NCI-H82 (cell line): ENCODE measurements at places on chromosomes 3 and 15.
A peak's percentile ranks its signal among the peaks of the same experiment; 100 is the strongest.

DNA sequence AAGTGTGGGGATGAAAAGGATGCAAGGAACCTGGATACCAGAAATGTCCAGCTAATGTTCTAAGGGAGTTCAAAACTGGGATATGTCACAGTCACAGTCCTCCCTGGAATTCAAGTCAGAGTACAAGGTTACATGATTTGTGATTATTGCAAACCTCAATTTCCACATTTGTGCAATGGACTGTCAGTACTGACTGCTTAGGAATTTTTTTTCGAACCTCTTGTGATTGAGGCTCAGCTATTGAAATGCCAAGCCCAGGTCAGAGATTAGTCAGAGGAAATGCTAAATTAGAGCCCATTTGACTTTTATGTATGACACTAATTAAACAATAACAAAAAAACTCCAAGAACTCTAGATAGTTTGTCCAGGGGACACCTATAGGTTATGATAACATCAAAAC is 210.2 kb downstream of the THSD4 start:
- DNase-seq: no peak

- no peak for DNase-seq
These were observed 74.9 kb upstream of the ZBED2 start for GRCh38 chr3:111669926-111670630.

- peak; percentile 11 for DNase-seq
These were observed 12.1 kb downstream of the FMN1 start for GRCh38 chr15:33182278-33182905.

- DNase-seq: no peak
These were observed 44.5 kb downstream of the LIMD1 start for GRCh38 chr3:45639044-45639392.

GRCh38 chr3:256501-256900 is 59.9 kb downstream of the CHL1 start:
- DNase-seq: no peak

- no peak for DNase-seq
These were observed 261.5 kb upstream of the TPM1 start for GRCh38 chr15:62781081-62781497.

GRCh38 chr3:66910266-66911055 is 87.6 kb upstream of the KBTBD8 start:
- no peak for DNase-seq

GRCh38 chr3:18660059-18660458 is 234.9 kb upstream of the SATB1 start:
- no peak for DNase-seq

DNA sequence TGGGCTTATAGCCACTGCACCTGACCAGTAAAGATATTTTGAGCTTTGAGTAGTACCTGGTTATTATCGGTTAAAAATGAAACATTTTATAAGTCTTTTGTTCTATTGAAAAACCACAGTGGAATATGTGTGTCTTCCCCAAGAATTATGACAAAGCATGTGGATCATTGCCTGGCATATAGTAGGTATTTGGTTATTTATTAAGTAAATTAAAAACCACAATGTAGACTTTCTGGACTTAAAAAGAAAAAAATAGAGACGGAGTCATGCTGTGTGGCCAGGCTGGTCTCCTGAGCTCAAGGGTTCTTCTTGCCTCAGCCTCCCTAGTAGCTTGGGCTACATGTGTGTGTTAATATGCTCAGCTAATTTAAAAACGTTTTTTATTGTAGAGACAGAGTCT is 43.5 kb downstream of the UBE2E2 start:
- no peak for DNase-seq

DNA sequence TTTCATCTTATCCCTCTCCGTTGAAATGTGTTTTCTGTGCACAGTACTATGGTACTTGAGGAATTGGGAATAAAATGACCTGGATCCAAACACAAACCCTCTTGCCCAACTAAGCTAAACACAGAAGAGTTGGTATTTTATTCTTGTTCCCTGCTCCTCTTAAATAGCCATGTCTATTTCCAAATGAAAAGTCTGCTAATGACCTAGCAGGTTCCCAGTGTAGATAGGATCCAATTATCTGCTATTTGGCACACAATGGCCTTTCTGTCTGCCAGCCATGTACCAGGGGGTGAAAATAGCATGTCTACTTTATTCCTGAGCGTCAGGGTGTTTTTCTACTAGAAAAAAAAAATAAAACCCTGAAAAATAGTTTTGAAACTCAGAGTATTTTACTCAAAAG is 657.0 kb upstream of the NAALADL2 start:
- DNase-seq: peak; percentile 64
